Endothelial cell (in vitro differentiated cells): ENCODE measurements at places on chromosomes 12 and 14.

- no peak for DNase-seq
Observed at GRCh38 chr14:93160353-93160801, 24.3 kb downstream of the MOAP1 start.

- no peak for DNase-seq
Observed at GRCh38 chr12:52833922-52834726, at the start of gene KRT79. TSS of gene KRT79 (minus strand) at chr12:52834311. CDS start at chr12:52834260, 51 bp downstream.

- DNase-seq: no peak
Observed at GRCh38 chr12:674272-674781, 11.1 kb upstream of the NINJ2 start.

GRCh38 chr12:129696926-129697325 is 206.9 kb downstream of the TMEM132D start:
- no peak for DNase-seq

DNA sequence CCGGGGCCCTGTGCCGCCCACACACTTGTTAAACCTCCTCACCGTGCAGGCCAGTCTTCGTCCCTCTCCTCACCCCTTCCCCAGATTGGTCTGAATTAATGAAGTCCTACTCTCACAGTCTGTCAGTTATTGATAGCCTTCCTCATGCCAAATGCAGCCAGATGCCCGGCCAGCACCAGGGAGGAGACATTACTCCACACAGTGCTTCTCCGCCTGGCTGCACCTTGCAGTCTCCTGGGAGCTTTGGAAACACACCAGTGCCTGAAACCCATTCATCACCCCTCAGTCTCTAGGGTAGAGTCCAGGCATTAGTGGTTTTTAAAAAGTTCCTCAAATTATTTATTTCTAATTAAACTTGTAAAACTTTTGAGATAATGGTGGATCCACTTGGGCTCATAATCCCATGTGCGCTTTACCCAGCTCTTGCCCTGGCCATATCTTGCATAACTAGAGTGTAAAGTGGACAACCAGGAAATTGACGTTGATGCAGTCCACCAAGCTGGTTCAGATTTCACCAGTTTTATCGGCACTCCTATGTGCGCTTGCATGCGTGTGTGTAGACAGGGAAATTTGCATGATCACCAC is 38.2 kb upstream of the TSPAN9 start:
- DNase-seq: no peak
